ENCODE measurements at places on chromosomes 11 and 22. TPM values are rescaled to one million over a fixed set of nuclear protein-coding genes. Genes with fewer than 3 reads are reported as not detected.

DNA sequence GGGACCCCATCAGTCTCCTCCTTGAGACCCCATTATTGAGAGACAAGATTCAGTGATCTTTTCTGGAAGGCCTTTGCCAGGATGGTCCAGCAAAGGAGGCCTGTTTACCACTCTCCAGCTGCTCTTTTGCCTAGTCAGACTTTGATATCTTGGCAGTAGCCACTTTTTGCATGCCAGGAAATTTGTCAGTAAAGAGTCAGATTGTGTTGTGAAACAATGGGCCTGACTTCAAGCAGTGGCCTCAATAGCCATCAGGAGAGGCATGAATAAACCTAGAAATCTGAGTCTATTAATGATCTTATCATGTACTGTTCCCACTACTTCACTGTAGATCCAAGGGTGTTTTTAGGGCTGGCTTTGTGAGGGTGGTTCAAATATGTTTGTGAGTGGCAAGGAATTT lies 479.4 kb downstream of the JRKL start:
- no peak overlapping the region for H3K4me3 ChIP-seq
- H3K27ac ChIP-seq: no peak overlapping the region
- no peaks in the 10 kb centered on the region for H3K36me3 ChIP-seq
- H3K27me3 ChIP-seq: no peaks in the 10 kb centered on the region
- H3K4me1 ChIP-seq: no peaks in the 10 kb centered on the region
- no peak for DNase-seq

Gene OR51I1
- total RNA-seq: not detected

GRCh38 chr22:29663180-29663821 lies 56.5 kb upstream of the CABP7 start:
- H3K36me3 ChIP-seq: peaks cover 83% of the 10 kb centered on the region
- no peak for DNase-seq
- H3K27me3 ChIP-seq: no peaks in the 10 kb centered on the region

Gene ARHGAP20
- total RNA-seq: 6.4 TPM

DNA sequence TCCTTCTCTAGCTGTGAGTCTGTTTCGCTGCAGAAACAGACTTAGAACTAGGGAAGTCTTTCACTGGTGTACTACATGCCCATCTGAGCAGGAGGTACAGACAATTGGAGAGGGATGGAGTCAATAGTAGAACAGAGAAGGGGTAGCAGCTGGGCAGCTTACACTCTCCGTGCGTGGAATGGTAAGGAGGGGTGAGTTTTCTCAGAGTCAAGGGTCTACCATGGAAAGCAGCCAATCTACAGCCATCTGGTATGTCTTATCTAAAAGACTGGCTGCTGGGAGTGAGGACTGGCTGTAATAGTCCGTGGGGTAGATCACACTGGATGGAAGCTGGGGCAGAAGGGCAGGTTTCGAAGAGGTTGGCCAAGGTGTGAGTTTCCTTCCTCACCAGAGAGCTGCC lies 137.3 kb upstream of the TENM4 start:
- H3K27me3 ChIP-seq: no peaks in the 10 kb centered on the region
- H3K36me3 ChIP-seq: no peaks in the 10 kb centered on the region
- no peak overlapping the region for H3K27ac ChIP-seq
- H3K4me1 ChIP-seq: no peaks in the 10 kb centered on the region
- H3K4me3 ChIP-seq: no peak overlapping the region
- DNase-seq: no peak

GRCh38 chr22:35220221-35220620 lies 37.1 kb upstream of the HMGXB4 start:
- H3K4me3 ChIP-seq: no peak overlapping the region
- peaks cover 16% of the 10 kb centered on the region for H3K27me3 ChIP-seq
- H3K4me1 ChIP-seq: no peaks in the 10 kb centered on the region
- H3K27ac ChIP-seq: no peak overlapping the region
- DNase-seq: no peak

- H3K27me3 ChIP-seq: no peaks in the 10 kb centered on the region
- no peak overlapping the region for H3K4me3 ChIP-seq
- no peak for DNase-seq
- H3K4me1 ChIP-seq: no peaks in the 10 kb centered on the region
Observed at GRCh38 chr11:34549271-34549670, 35.7 kb upstream of the ELF5 start.

DNA sequence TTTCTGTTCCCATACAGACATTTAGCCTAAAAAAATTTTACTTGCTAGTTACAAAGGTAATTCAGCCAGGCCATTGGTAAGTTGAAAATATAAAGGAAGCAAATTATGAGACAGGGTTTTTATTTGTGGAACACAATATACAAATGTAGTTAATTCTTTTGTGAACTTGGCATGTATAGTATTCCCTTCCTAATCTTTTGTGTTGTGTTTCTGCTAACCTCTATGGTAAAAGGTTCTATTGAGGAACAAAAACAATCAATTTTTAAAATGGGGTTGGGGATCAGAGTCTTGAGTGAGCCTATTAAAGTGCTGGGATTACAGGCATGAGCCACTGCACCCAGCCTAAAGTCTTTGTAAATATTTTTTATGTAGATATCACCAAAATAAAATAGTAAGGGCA lies 14.1 kb downstream of the SWAP70 start:
- peaks cover 56% of the 10 kb centered on the region for H3K4me1 ChIP-seq
- no peak overlapping the region for H3K27ac ChIP-seq
- no peak overlapping the region for H3K4me3 ChIP-seq
- DNase-seq: no peak

Gene CST6
- 20.3 TPM for total RNA-seq

- H3K4me1 ChIP-seq: no peaks in the 10 kb centered on the region
- no peaks in the 10 kb centered on the region for H3K27me3 ChIP-seq
- no peak overlapping the region for H3K27ac ChIP-seq
- H3K36me3 ChIP-seq: no peaks in the 10 kb centered on the region
- DNase-seq: no peak
- H3K4me3 ChIP-seq: no peak overlapping the region
Observed at GRCh38 chr11:117684731-117685130, 112.3 kb downstream of the DSCAML1 start.

- no peaks in the 10 kb centered on the region for H3K27me3 ChIP-seq
- H3K36me3 ChIP-seq: no peaks in the 10 kb centered on the region
- H3K4me3 ChIP-seq: no peak overlapping the region
- H3K4me1 ChIP-seq: peaks cover 39% of the 10 kb centered on the region
- H3K27ac ChIP-seq: no peak overlapping the region
Observed at GRCh38 chr11:67315325-67315909, 12.1 kb downstream of the SSH3 start.

GRCh38 chr11:91997226-91997625 lies 227.4 kb upstream of the FAT3 start:
- H3K4me1 ChIP-seq: no peaks in the 10 kb centered on the region
- no peak overlapping the region for H3K27ac ChIP-seq
- no peak overlapping the region for H3K4me3 ChIP-seq
- H3K36me3 ChIP-seq: no peaks in the 10 kb centered on the region
- no peaks in the 10 kb centered on the region for H3K27me3 ChIP-seq

DNA sequence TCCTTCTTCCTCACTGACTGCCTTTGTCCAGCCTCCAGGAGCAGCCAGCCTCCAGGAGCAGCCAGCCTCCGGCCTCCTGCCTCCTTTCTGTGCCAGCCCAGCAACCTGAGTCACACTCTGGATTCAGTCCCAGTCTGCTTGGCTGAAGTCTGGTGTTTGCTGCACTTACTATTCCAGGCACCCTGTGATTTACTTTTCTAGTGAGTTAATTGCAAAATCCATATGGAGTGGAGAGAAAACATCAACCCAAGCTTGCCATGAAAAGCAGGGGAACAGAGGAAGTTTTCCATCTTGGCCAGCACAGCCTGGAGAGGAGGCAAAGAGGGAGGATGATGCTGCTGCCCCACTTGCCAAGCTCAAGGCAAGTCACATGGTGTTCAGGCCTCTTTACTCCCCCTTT lies 400.5 kb downstream of the TENM4 start:
- no peak overlapping the region for H3K4me3 ChIP-seq
- H3K36me3 ChIP-seq: no peaks in the 10 kb centered on the region
- H3K27me3 ChIP-seq: no peaks in the 10 kb centered on the region
- H3K27ac ChIP-seq: no peak overlapping the region
